Spleen (tissue), 13 donors: ENCODE measurements at places on chromosomes 2 and 18. TPM values are rescaled to one million over a fixed set of nuclear protein-coding genes. Genes with fewer than 3 reads are reported as not detected.

GRCh38 chr2:160140471-160140870 is 59.6 kb downstream of the ITGB6 start:
- H3K27ac ChIP-seq: no peak overlapping the region
- DNase-seq: no peak
- H3K27me3 ChIP-seq: no peaks in the 10 kb centered on the region
- no peaks in the 10 kb centered on the region for H3K36me3 ChIP-seq
- H3K4me3 ChIP-seq: no peak overlapping the region

DNA sequence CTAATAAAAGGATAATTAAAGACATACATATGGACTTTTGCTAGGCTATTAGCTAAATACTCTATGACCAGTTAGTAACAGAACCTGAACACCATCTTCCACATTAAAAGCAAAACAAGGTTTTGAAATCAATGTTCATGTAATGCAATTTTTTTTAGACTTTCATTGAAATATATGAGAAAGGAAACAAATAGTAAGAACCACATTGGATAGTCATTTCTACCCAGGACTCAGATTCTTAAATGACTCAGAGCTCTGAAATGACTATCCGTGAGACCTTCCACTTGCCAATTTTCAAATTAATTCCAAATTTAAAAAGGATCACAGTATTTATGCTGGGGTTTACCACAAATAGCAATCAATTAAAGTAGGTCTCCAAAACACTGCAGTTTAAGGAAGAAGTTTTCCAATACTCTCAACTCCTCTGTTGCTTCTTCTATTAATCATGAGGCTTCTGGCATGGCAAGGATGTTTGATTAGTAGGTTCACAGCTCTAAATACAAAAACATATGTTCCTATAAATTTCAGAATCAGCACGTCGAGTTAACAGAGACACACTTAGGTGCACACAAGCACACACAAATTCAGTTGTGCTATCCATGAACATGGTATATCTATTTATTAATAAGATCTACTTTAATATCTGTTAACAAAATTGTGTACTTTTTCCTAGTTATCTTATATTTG is 841.0 kb downstream of the RNF144A start:
- H3K4me1 ChIP-seq: no peaks in the 10 kb centered on the region
- no peaks in the 10 kb centered on the region for H3K27me3 ChIP-seq
- no peaks in the 10 kb centered on the region for H3K36me3 ChIP-seq
- no peak for DNase-seq
- H3K27ac ChIP-seq: no peak overlapping the region

The RAB6C gene
- 0.83 TPM for total RNA-seq

The ERLEC1 gene
- total RNA-seq: 28.5 TPM

GRCh38 chr18:25827228-25827627 is 263.2 kb downstream of the SS18 start:
- H3K4me1 ChIP-seq: no peaks in the 10 kb centered on the region
- no peak overlapping the region for H3K27ac ChIP-seq
- no peaks in the 10 kb centered on the region for H3K36me3 ChIP-seq

DNA sequence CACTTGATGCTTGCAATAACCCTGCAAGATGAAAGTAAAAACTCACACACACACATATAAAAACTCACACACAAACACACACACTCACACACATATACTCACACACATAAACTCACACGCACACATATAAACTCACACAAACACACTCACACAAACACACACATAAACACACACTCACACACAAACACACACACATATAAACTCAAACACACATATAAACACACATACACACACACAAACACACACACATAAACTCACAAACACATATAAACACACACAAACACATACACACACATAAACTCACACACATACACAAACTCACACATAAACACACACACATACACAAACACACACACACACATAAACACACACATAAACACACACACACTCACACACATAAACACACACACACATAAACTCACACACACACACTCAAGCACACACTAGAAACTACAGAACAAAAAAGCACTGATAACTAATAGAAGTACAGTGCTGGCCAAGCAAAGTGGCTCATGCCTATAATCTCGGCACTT is 117.7 kb upstream of the TEKT4 start:
- no peaks in the 10 kb centered on the region for H3K27me3 ChIP-seq
- no peaks in the 10 kb centered on the region for H3K36me3 ChIP-seq
- H3K4me3 ChIP-seq: no peak overlapping the region

DNA sequence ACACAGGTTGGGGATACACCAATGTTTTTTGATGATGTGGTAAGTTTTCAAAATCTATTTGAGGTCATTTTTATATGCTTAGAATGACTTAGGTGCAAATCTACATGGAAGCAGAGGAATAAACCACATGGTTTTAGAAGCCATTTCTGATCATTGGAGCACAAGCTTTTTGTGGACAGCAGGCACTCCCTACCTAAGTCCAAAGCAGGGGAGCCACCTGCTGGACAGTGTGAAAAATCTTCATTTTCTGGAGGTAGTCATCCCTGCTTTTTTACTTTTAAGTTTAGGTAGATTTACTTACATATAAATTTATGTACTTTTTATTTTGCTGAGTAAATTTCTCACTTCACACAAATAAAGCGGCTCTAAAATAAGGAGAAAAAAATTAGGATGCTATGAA is 323.2 kb downstream of the PLCL1 start:
- no peak for DNase-seq
- H3K27ac ChIP-seq: no peak overlapping the region
- H3K27me3 ChIP-seq: no peaks in the 10 kb centered on the region
- H3K4me3 ChIP-seq: no peak overlapping the region
